OCI-LY7 (cell line): ENCODE measurements at places on chromosomes 6 and 20.

GRCh38 chr6:159098636-159099106 lies 53.9 kb upstream of the TAGAP start:
- DNase-seq: peak; percentile 64

GRCh38 chr6:81940451-81940985 lies 188.0 kb upstream of the TENT5A start:
- no peak for DNase-seq

DNA sequence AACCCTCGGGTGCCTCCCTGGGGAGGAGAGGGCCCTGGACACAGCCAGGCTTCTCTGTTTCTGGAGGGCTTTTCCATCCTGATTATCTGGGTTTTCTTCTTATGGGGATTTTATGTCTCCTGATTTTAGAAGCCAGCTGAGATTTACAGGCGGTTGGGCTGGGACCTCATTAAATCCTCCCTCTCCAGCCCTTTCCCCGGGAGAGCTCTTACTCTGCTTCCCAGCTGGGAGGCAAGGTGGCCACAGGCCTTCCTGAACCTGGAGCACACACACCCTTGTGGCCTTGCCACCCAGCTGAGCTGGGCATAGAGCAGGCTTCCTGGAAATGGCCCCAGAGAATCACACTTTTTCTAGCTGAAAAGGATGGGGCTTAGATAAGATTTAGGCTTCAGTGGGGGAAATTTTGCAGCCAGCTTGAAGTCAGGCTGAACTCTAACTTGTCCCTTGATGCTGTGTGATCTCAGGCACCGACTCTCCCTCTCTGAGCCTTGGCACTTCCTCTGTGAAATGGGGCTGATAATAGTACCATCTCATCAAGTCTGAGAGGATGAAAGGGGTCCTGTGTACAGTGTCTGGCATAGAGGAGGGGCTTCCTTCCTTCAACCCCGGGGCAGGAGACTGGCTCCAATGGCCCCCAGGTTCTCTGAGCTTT lies 16.6 kb downstream of the VSTM2L start:
- DNase-seq: no peak

GRCh38 chr6:124040655-124041054 lies 237.0 kb downstream of the NKAIN2 start:
- DNase-seq: no peak

DNA sequence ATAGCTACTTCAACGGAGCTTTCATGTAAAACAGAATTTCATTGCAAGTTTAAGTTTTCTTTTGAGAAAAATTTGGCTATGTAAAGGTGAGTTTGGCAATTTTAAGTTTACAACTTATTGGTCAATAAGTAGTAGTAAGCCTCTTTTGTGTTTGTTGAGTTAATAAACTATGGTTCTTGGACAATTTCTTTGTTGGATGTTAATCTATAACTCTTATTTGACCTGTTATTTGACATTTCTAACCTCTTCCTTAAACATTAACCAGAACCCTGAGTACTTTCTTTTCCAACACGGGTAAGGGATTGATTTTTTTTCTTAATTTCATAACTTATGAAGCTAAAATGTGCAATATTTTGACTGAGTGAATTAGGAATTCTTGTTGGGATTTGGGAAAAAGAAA lies 354.4 kb downstream of the PRKN start:
- DNase-seq: no peak

DNA sequence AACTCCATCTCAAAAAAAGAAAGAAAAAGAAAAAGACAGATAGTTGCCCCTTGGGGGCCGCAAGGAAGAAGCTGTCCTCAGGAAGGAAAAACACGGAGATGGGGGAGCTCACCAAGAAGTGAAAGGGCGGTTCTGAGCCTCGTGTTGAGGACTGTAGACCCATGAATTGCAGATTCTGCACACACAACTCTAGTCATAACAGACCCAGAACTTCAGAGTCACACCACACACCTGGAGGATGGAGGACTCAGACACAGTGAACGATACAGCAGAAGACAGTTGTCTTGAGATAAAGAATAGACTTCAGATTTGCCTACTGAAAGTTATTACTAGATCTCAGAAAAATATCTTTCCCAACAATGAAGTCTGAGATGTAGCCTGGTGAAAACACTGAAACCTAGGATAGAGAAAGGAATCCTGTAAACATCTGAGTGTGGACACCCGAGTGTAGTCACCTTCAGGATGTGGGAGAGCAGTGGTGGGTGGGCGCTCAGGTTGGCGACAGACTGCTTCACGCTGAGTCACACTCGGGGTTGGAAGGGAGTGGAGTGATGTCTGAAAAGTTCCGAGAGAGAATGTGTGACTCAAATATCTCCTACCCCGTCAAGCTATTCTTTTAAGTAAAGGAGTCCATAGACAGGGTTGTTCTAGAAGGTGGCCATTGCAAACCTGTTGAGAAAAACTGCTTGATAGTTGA lies 88.1 kb downstream of the MAP3K4 start:
- no peak for DNase-seq

DNA sequence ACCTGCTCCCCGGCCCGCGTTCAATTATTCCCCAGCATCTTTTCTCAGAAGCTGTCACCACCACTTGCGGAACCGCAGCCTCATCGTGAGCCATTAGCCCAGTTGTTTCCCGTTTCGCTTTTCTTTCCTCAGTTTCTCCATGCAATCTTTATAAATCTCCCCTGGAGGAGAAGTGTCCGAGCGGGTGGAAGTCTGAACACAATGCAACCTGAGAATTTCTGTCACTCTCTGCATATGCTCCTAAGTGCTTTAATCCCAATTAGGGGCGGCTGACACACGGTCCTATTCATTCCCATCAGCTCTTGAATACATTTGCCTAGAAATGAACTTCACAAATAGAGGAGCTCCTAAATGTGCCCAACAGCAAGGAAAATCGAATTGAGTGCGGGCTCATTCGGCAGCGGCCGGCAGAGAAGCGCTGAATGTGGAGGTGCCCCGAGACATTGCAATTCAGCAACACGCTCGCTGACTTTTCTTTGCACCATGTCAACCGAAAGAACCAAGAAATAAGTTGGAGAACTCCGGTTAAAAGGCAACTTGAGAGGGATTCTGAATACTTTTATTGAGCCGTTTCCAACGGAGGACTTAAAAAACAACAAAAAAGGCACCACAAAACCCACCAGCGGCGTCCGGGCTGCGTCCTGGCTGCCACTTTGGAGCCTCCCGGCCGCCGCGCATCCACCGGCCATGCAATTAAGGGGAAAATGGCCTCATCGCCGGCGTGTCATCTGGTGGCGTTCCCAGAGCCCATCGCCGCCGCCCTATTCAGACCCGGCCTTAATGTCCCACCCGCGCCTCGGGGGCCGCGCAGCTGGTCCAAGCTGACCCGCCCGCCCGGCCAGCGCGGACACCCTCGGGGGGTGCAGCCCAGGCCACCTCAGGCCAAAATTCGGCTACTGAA lies 3.9 kb upstream of the PRDM13 start:
- no peak for DNase-seq

- no peak for DNase-seq
These were observed 39.5 kb upstream of the STXBP5 start for GRCh38 chr6:147164761-147165160.

- no peak for DNase-seq
These were observed 161.7 kb downstream of the UNC5CL start for GRCh38 chr6:40877362-40877761.

DNA sequence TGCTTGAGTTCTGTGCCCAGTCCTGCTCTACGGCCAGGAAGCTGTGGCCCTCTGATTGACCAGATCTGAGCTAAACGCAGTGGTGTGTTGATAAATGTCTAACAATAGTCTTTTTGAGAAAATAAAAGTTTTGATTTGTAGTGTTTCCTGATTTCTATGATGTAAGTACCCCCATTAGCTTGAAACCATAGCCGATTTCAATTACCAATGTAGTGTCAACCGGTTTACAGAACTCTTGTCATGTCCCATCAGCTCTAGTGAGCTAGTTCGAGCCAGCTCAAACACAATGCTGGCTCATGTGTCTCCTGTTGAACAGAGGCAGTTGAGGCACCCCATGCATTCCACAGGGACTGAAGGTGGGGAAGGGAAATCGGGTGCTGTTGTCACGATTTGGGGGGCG lies 56.7 kb upstream of the ZMYND8 start:
- DNase-seq: peak; percentile 44

GRCh38 chr6:83008626-83009025 lies 57.0 kb downstream of the UBE3D start:
- no peak for DNase-seq

- DNase-seq: no peak
These were observed 185.9 kb downstream of the ESR1 start for GRCh38 chr6:151993364-151993763.

DNA sequence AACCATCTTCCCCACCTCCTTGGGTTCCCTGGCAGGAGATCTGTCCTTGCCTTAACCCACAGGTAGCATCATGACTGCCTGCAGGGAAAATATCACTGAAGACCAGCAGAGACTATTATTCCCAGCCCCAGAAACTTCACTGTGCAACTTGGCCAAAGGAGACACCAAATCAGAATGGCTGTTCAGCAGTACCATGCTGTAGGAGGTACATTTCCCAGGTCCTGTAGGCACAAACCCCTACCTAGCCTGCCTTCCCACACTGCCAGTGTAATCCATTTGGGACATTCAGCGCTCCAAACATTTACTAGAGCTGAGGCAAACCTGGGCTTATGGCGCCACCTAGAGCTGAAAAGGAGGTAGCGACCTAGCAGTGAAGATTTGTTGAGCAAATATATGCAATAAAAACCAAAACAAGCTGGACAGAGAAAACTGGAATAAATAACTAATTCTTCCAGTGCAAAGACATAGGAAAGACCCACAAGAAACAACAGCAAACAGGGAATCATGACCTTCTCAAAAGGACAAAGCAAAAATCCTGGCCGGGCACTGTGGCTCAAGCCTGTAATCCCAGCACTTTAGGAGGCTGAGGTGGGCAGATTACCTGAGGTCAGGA lies 60.3 kb downstream of the VTA1 start:
- peak; percentile 44 for DNase-seq

DNA sequence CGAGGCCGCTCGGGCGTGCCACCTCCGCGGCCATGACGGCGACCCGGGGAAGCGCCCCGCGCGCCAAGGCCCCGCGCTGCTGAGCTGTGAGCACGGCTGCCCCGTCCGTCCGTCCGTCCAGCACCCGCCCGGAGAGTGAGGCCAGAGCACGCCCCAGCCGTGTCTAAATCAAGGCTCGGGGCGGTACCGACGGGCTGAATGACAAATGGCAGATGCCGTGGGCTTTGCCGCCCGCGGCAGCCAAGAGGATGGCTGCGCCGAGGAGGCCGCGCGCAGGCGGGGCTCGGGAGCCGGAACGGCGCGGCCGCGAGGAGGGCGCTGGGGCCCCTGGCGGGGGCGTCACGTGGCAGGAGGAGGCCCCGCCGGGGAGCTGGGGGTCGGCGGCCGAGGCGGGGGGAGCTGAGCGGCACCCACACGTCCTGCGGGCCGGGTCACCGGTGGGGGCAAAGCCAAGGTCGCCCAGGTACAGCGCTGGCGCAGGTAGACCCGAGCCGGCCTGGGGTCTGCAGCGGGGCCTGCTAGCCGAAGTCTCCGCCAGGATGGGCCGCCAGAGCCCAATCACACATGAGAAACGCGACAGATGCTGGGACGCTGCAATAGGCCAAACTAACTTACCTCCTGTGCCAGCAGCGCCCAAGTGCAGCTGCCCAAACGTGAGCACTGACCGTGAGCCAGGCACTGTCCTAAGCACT lies at the start of gene PLAGL1:
TSS of gene PLAGL1 (minus strand) at position 140 of the 692 bp plus-strand sequence. CDS start 60,123 bp downstream, outside the sequence.
- no peak for DNase-seq

DNA sequence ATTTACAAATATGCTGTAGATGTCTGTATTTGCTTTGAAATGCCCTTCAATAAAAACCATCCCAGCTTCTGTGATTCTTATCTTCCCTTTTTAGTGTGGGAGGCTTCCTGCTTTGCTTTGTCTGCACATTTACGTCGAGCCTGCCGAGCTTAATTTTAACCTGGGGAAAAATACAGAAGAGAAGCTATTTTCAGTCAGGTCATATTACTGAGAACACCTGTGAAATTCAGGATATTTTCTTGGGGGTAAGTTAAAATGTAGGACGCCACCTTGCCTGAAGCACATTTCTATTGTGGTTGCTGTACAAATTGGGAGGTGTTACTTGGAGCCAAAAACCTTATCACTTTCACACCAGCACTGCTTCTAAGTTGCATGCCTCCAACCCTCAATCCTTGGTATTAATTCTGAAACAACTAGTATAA lies 43.6 kb upstream of the FUCA2 start:
- DNase-seq: no peak

DNA sequence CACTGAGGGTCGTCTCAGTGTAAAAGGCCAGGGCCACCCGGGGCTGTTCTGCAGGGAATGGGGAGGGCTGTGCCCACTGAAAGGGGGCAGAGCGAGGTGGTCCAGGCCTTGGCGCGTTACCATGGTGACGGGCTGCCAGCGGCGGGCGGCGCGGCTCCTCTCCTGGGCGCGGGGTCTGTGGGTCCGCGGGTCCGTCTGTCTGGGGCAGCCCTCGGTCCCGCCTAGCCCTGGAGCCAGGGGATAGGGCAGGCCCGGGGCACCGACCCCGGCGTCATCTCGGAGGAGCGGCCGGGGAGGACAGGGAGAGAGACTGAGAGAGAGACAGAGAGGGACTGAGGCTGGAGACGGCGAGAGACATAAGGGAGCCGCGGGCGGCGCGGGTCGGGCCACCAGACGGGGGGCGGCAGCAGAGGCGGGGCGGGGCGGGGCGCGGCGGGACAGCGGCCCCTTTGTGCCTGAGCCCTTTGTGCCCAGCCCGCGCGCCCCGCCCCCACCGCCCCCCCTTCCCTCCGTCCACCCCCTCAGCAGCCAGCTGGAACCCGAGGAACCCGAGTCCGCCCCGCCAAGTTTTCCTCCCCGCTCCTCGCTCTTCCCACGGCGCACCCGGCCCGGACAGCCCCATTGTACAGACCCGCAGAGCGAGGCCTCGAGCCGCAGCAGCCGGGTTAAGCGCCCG lies at the start of gene KIAA1755:
TSS of gene KIAA1755 (minus strand) at position 358 of the 676 bp plus-strand sequence. CDS start at position 123, 235 bp downstream.
- DNase-seq: no peak

DNA sequence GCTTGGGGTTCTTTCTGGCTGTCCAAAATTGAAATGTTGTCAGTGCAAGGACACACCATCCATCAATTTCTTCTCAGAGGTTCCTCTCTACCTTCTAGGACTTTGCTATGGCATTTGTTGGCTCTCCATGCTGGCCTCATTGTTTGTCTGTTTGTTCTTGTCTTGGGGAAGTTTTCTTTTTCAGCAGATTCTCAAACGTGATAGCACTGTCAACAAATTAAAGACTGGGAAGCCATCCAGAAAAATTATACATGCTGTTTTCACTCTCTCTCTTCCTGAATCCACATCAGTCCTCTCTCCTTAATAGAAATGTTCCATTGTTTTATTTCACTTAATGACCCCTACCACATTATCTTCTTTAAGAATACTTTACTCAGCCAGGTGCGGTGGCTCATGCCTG lies 130.4 kb downstream of the PCSK2 start:
- no peak for DNase-seq

- no peak for DNase-seq
These were observed 14.5 kb downstream of the LAMA5 start for GRCh38 chr20:62352402-62353288.

- no peak for DNase-seq
These were observed 32.1 kb downstream of the PSMG4 start for GRCh38 chr6:3290931-3291211.
